ENCODE measurements at places on chromosomes 3 and 15. TPM values are rescaled to one million over a fixed set of nuclear protein-coding genes. Genes with fewer than 3 reads are reported as not detected.

GRCh38 chr15:78021761-78022160 is 55.8 kb downstream of the TBC1D2B start:
- DNase-seq: no peak

ZMYND10 gene
- total RNA-seq: 1.3 TPM

DNA sequence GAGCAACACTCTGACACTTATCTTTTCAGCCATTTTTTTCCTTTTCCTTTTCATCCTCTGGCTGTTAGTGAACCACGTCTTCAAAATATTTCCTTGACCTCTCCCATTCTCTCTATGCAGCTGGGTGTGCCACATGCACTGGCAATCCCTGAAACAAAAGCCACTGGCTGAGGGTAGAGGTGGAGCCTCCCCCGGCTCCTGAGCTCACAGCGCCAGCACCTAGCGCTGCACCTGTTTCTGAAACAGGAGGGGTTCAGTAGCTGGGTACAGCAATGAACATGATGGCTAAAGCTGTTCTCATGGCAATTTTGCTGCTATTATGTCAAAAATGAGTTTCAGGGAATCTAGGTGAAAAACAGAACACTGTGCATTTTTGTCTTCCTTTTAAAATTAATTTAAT is 314.7 kb upstream of the ATP10A start:
- DNase-seq: no peak

DNA sequence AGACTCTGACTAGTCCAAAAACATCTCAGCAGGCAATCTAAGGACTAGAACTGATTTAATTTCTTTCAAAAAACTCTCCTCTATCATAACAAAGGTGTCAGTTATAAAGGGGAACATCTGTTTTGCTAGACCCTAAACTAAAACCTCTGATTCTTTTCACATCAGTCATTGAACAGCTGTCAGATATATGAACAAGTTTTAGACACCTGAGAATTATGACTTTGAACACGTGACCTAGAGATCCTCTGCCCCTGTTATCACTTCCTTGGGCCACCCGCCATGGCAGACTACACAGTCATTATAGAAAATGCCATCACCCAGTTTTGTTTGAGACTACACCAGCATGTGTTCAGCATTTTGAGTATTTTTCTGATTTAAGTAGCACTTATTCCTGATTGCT is 282.3 kb upstream of the TBL1XR1 start:
- DNase-seq: no peak

DNA sequence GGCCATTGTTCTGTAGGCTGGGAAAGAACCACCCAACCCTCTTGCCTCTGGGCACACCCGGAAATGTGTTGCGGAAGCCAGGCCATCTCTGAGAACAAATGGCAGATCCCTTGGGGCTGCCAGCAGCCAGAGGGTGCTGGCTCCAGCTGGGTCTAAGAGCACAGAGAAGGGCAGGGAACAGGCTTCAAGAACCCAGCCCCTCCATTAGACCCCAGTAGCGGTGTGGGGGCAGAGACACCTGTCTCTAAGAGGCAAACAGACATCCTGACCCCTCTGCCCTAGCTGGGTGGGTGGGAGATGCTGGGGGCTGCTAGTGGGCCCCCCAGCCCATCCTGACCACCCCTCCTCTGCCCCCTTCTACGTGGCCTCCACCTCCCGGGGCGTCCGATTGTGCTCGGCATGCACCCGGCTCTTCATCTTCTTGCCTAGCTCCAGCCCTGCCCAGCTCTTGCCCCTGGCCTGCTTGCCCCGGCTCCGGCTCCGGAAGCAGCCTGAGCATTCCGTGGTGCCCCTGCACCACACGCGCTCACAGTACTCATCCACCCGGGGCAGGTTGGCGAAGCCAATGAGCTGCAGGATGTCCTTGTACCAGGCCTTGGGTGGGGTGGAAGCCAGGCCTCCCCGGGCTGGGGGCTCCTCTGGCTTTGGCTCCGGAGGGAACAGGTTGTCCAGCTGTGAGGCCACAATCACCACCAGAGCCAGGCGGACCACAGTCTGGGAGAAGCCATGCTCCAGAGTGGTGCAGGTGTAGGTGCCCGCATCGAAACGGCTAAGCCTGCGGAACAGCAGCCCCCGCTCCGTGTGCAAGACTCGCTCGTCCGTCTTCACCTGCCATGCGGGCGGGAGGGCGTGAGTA is 9.4 kb downstream of the SEMA3G start:
- DNase-seq: no peak

DNA sequence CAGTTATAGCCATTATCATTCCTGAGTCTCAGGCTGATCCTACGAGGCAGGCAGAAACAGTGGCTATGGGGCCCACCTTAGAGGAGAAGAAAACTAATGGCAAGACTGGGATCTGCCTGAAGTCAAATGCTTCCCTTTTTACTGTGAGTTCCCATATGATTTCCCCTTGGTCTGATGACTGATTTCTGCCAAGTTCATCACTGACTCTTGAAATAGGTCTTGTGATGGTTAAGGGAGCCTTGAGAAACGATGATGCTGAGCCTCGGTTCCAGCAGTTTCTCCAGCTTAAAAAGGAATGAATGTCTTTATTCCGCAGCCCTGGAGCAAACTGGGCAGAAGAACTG is 29.4 kb upstream of the LDHAL6B start:
- DNase-seq: no peak

- DNase-seq: no peak
Observed at GRCh38 chr3:138768125-138768524, 66.6 kb downstream of the PIK3CB start.

DNA sequence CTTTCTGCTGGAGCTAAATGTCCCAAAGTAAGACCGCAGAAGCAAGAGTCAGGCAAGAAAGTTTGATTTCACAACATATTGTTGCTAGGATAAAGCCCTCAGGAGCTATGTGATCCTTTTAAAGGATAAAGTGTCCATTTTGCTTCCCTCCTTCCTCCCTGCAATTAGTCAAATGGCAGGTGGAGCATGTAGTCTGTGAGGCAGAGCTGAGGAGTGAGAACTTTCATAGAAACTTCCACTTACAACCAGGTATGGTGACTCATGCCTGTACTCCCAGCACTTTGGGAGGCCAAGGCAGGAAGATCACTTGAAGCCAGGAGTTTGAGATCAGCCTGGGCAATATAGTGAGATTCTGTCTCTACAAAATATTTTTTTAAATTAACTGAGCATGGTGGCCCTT is 25.2 kb upstream of the RHCG start:
- no peak for DNase-seq

CCRL2 gene
- 1.7 TPM for total RNA-seq

- no peak for DNase-seq
Observed at GRCh38 chr3:65406470-65406869, 632.2 kb downstream of the MAGI1 start.

SST gene
- total RNA-seq: not detected

DNA sequence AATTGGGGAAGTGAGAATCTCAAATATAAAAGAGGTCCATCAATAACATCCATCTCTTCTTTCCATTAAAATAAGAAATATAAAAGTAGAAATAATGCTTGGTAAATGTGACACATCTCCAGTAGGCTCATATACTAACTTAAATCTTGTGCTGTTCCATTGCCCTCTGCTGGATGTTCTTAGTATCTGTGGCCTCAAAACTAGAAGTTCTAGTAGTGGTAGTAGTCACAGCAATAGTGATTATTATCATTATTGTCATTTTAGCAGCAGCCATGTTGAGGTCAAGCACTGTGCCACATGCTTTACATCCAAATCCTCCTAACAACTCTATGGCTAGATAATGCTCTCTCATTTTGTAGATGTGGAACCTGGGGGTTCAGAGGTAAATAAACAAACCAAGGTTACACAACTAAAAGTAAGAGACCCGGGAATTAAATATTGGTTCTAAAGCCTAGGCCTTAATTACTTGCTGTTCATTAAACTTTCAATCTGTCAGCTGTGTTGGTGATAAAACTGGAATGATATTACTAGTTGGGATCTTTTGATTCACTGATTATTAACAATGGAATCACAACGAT is 20.2 kb upstream of the BTLA start:
- peak; percentile 83 for DNase-seq

EXOSC7 gene
- total RNA-seq: 97.9 TPM

ENTPD3 gene
- not detected for total RNA-seq

GRCh38 chr3:134768837-134769236 is 26.2 kb upstream of the EPHB1 start:
- no peak for DNase-seq

CCDC54 gene
- not detected for total RNA-seq

DNA sequence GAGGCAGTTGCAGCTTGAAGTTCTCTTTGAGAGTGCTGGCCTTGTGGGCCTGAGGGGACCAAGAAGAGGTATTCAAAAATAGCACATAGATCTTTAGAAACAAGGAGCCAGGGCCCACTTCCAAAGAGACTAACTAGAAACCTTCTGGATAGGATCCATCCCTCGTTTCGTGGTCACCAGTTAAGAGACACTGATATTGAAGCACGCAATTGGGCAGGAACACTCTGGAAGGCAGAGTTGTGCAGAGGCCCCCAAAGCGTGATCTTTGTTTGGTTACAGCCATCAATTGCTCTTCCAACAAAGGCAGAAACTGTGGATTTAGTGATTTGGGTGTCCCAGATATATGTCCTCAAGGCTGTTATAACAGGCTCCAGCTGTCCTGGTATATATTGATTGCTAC is 46.7 kb upstream of the ACAN start:
- DNase-seq: no peak

GRCh38 chr3:178966299-178967176 is 105.1 kb downstream of the ZMAT3 start:
- DNase-seq: no peak

ARNT2 gene
- total RNA-seq: not detected

MNS1 gene
- 0.86 TPM for total RNA-seq

GRCh38 chr15:79065706-79066376 is 24.7 kb downstream of the RASGRF1 start:
- no peak for DNase-seq

ZNF385D gene
- total RNA-seq: not detected

DNA sequence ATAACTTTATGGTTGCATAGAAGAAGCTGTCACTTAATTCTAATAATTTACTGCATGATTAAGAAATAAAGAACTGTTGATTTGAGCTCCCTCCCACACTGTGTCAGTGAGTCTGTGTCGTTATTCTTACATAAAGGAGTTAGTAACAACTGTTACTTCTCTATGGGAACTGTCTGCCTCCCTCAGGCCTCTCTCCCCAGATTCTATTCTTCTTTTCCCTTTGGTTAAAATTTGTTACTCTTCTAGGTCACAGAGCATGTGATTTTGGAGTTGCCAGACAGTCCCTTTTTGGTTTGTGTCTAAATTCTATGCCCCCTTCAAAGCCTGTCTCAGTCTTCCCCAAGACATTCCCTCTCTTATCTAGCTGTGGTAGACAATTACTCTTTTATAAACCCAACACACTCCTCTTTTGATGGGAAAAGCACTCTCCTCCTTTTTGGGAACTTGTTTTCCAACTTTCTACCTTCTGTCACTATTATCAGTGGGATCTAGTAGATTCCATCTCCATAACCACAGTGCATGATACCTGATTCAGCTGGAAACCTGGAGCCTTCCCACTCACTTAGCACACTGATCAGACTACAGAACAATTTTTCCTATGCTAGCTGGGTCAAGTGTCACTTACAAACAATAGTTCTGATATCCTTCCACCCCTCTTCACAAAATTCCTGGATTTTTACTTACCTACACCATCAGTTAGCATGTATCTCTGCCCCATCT is 422.1 kb upstream of the TGFBR2 start:
- no peak for DNase-seq

MRPS22 gene
- 59.7 TPM for total RNA-seq

ITIH1 gene
- not detected for total RNA-seq

COL6A5 gene
- total RNA-seq: not detected

- DNase-seq: no peak
Observed at GRCh38 chr3:66567077-66567476, 66.3 kb upstream of the LRIG1 start.

- no peak for DNase-seq
Observed at GRCh38 chr3:122948408-122948807, 79.2 kb downstream of the SEMA5B start.

DNA sequence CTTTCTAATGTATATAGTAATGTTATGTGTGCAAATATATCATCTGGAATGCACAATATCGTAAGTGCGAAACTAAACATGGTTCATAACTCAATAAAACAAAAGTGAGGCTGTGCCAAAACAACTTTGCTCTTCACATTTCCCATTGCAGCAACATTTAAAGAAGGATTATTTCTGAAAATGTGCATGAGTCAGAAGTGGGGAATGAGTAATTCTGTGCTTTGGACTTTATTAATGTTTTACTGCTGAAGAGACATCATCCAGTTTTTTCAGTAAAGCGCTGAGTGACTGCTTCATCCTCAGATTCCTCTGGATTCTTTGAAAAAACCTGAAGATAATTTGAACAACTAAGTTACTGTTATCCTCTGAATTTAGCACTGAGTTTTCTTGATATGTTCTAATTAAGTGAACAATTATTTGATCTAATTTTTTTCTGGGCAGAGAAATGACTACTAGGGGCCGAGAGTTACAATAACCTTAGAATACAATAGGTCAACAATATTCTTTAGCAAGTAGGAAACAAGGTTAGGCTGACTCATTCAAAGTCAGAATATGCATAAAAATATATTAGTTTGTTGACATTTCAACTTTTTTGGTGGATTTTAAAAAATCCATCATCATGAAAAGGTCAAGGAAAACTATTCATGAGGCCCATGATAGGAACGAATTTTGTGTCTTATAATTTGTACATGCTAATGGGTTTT is 20.0 kb upstream of the PLCL2 start:
- DNase-seq: no peak

TTC21A gene
- total RNA-seq: 0.89 TPM

ALG1L2 gene
- total RNA-seq: not detected

CHRNB4 gene
- total RNA-seq: not detected

POLQ gene
- total RNA-seq: 31.0 TPM

DNA sequence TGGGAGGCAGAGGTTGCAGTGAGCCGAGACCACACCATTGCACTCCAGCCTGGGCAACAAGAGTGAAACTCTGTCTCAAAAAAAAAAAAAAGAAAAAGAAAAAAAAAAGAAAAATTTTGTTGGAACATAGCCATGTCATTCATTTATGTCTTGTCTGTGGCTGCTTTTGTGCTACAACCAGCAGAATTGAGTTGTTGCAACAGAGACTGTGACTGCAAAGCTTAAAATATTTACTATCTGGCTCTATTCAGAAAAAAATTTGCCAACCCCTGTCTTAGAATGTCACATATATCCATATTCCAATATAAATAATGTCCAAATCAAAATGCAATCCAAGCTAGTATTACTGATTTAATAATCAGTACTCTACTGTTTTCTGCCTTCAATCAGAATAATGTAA is 25.1 kb downstream of the CD80 start:
- DNase-seq: no peak

GRCh38 chr3:162295323-162295983 is 798.8 kb downstream of the OTOL1 start:
- no peak for DNase-seq

SLC6A1 gene
- not detected for total RNA-seq

DNA sequence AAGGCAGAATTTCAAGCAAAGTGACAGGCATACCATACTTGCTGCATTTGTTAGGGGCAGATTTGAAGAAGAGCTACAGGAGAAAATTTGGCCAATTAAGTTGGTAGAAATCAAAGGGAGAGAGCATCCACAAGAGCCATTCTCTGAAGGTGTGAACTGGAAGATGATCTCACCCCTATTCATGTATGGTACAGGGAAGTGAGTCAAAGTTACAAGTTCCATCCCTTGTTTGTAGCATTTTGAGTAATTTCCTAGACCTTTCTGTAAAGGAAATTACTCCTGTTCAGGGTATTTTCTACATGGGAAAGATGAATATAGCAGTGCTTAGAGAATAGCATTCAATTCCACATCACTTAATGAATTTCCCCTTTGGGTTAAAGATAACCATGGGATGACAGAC is 28.4 kb downstream of the TTC14 start:
- no peak for DNase-seq
